Right ventricle myocardium inferior (tissue), 1 donor: ENCODE measurements at places on chromosomes 7 and 10.

DNA sequence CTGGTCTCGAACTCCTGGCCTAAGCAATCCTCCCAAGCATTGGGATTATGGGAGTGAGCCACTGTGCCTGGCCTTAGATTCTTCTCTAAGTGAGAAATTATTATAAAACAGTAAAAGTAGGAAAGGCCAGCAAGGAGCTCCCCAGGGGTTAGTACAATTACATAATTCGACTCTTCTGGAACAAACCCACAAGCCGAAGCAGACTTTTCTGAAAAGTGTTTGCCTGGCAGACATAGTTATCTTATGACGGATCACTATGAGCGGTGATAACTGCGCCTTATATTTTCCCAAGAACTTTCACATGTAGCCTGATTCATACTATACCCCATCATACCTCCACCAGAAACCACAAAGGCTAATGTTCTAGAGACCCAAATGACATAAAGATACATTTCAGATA, 30.2 kb upstream of the SH3PXD2A start:
- DNase-seq: no peak

- no peak for DNase-seq
Observed at GRCh38 chr10:118977022-118977599, 52.4 kb upstream of the NANOS1 start.

GRCh38 chr7:14398526-14398925, 409.1 kb upstream of the ETV1 start:
- DNase-seq: no peak

DNA sequence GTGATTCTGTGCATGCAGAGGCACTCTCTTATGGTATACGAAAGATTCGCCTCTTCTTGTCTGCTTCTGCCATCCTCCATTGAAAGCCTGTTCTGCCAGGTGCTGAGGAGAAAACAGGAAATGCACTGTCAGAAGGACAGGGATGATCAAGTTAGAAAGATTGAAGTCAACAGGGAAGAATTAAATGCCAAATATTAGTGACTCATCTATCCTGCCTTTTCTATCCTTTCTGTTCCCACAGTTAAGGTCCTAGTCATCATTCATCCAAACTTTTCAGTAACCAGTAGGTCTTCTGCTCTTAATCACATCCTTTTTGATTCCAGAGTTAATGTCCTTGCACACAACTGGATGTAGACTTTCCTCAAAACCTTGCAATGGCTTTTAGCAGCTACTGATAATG, 4.8 kb upstream of the ZNF783 start:
- no peak for DNase-seq

DNA sequence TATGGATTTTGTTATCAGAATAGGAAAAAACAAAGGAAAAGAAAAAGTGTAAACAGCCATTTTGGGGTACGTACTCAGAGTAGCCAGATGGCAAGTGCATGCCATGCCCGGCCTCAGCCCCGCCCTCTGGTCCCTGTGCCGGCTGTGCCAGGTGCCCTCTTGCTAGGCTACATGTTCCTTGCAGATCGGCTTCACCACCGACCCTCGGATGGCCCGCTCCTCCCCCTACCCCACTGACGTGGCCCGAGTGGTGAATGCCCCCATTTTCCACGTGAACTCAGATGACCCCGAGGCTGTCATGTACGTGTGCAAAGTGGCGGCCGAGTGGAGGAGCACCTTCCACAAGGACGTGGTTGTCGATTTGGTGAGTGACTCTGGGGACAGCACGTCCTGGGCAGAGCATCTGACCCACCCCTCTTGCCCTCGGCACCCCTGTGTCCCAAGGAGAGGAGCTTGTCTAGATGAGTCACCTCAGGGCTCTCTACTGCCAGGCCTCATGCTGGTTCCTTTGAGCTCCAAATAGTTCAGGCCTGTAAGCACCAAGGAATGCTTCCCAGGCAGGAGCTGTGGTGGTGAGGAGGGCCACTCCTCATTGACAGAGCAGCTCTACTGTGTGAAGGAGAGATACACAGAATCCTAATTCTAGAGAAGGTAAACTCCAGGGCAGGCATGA, 54.9 kb upstream of the ZMIZ2 start:
- peak; percentile 73 for DNase-seq

DNA sequence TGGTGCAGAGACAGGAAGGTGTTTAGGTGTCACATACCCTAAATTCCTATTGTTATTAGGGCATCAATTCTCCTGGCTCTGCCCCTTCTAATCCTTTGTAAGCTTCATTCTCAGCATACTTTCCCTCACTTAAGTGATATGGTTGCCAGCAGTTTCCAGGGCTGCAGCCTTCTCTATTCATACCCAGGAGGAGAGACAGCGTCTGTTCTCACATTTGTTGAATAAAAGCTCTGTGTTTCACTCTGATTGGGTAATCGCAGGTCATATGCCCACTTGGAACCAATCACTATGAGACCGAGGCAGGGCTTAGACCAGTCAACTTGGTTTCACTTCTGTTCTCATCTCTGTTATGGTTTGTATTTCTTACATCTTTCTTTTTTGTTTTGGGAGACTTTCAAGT, 109.6 kb upstream of the MTPN start:
- no peak for DNase-seq

DNA sequence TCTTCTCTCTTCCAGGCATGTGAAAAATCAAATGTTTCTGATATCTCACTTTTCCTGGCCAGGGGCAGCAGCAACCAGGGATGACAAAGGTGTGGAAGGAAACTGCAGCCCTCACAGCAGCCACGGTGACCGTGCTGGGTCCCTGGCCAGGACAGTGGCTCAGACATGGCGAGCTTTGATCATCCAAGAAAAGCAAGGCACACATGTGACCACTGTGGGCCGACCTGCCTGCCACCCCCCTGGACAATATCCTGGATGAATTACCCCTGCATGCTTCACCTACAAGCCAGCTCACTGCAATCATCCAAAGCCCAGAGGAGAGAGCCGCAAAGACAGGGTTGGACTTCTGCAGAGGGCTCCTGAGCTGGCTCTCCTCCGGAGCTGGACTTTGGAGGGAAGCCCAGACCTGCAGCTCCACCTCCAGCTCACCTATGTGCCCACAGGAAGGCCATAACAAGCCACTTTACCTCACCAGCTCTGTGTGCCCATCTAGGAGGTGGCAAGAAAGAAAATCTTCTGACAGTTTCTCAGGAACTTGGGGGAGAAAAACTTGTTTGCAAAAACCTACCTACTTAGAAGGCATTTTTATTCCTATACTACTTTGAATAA, 2.7 kb downstream of the CHST15 start:
- no peak for DNase-seq

DNA sequence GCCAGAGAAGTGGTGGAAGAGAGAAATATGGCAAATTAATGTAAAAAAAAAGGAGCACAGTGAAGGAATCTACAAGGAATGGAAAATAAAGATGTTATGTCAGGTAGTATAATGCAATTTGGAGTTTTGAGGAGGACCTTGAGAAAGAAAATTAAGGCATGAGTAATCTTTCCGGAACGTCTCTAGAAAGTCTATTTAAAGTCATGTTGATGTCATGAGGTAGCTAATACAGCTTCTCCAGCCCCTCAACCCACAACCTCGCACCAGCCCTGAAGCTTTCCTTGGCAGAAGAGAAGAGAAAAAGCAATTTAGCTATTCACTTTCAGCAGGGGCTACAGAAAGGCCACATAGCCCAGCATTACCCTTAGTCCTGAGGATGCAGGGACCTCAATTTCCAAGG, 22.5 kb downstream of the TRDMT1 start:
- no peak for DNase-seq

- DNase-seq: no peak
Observed at GRCh38 chr10:68756246-68756645, 35.2 kb downstream of the CCAR1 start.

GRCh38 chr7:90706072-90706716, 110.1 kb downstream of the CDK14 start:
- no peak for DNase-seq

DNA sequence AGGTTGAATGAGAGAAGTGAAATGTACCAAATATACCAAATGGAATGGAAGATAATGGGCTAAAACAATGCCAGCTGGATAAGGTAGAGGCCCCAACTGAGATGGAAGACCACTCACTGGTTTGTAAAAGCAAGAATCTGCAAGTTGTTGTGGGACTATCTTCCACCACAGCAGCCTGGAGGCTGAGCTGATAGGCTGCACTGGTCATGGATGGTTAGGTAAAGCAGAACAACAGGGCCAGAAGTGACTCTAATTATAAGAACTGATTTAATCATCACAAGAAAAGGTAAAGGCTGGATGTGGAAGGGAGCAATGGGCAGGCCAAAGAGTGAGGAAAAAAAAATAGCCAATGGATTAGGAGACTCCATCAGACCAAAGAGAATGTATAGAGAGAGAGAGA, 11.8 kb downstream of the TFEC start:
- no peak for DNase-seq

DNA sequence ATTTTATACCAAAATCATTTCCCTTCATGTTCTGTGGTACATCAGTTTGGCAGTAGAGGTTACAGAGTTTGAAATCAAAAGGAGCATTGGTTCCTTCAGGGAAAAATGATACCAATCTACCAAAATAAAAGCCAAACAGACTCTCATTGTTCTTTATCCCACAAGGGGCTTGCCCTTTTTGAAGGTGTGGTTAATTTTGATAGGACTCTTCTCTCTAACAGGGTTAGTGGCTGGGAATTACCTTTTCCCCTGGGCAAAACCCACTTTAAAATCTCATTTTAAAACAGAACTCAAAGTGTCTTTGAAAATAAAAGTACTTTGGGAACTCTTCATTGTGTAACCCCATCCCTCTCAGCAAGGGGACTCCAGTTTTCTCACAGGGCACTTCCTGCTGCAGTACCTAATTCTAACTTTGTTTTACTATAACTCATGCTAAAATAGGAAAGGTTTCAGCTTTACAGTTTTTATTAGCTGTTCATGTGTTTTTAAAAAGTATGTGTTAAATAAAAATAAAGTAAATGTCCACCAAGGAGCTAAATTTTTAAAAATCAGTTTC, 30.6 kb downstream of the SMNDC1 start:
- DNase-seq: no peak

DNA sequence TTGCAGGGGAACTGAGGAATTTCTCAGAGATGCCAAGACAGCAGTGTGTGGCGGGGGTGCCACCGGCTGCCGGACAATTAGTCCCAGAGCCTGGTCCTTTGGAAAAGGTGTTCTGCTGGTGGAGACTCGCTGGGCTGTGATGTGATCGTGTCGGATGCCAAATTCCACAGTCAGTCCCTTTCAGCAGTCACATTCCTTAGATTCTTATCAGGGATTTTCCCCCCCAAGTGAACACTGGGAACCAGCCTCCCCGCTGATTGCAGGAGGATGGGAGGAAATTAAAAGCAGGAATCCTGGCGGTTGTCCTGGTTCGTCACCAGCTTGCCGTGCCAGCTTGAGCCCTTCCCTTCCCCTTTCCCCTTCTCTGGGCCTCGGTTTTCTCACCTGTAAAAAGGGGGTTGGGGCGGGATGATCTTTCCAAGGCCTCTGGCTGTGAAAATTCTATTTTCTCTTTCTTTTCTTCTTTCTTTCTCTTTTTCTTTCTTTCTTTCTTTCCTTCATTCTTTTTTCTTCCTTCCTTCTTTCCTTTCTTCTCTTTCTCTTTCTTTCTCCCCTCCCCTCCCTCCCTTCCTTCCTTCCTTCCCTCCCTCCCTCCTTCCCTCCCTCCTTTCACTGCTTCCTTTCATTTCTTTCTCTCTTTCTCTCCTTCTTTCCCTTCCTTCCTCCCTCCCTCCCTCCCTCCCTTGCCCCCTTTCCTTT, 39.6 kb downstream of the COL26A1 start:
- DNase-seq: no peak

DNA sequence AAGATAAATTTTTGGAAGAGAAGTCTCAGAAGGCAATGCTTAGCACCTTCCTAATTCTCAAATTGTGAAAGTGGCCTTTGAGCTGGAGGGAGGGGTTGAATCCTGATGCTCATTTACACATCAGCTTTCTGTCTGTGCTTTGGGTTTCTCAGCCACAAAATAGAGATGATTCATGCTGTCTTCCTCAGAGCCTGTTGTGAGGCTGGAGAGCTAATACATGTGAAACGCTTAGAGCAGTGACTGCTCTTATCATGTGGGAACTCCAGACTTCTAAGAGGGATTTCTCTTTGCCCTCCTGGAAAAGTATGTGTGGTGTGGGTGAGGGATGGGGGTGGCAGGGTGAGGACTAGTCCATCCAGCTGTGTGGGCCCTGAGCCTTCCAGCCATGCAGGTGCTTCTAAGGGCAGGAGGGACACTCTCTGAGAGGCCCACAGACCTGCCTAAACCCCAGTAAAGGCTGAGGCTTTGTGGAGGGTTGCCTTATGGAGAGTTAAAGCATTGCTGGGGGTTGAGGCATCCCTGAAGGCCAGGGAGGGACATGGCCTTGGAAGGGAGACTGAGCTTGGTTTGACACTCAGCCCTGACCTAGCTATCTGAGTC, 4.8 kb upstream of the EVX1 start:
- no peak for DNase-seq

DNA sequence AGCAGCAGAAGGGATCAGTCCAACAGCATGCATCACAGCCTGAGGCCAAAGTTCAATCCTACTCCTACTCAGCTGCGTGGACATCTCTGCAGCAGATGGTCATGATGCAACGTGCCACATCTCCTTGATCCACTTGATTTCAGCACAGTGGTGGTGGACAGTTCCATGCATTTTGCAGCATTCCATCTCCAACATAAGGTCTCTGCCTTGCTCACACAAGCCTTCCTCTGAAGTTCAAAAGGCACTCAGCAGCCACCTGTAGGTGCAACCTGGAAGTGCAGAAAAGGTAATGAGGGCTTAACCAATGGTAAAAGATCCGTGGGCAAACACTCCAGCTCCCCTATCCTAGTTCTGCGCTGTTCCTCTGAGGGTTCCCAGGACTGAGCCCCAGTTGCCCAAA, 57.5 kb upstream of the CHCHD3 start:
- DNase-seq: no peak

GRCh38 chr7:111012799-111013675, 77.9 kb upstream of the LRRN3 start:
- no peak for DNase-seq

DNA sequence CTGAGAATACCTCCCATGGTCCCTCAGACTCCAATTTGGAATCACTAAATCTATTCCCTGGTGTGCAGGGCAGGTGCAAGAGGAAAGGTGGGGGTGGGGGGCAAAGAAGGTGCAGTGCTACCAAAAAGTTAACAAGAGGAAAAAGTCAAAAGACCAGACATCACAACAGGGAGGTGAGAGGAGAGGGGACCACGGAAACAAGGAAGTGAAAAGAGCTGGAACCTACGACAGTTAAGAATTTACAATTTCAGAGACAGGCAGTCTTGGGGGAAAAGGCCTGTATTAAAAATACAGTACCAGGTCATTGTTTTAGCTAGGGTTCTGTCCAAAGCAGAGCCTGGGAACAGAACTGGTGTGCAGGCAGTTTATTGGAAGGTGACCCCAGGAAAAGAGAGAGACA, 14.6 kb downstream of the ITGB1 start:
- no peak for DNase-seq

GRCh38 chr10:131544495-131544894, 233.0 kb upstream of the TCERG1L start:
- DNase-seq: no peak

GRCh38 chr10:17428351-17429097, 25.9 kb downstream of the ST8SIA6 start:
- no peak for DNase-seq

DNA sequence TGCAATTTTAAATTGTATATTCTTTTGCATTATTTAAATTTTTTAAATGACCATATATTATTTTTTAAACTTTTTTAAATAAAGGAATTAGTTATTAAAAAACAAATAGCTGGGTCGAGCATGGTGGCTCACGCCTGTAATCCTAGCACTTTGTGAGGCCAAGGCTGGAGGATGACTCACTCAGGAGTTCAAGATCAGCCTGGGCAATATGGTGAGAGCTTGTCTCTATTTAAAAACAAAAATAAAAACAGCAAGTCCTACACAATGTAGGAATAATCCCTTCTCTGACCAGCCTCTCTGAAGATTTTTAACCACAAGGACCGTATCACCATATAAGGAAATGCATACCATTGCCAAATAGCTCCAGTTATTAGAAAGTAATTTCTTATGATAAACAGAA, 19.6 kb downstream of the NOC3L start:
- no peak for DNase-seq
